ENCODE measurements at places on chromosomes 1 and 21. TPM values are rescaled to one million over a fixed set of nuclear protein-coding genes. Genes with fewer than 3 reads are reported as not detected.

FAM43B gene
- not detected for total RNA-seq

BNIPL gene
- under 0.01 TPM for total RNA-seq

- DNase-seq, result no peak
These were observed 28.3 kb upstream of the VPS13D start for GRCh38 chr1:12201352-12202189.

DNA sequence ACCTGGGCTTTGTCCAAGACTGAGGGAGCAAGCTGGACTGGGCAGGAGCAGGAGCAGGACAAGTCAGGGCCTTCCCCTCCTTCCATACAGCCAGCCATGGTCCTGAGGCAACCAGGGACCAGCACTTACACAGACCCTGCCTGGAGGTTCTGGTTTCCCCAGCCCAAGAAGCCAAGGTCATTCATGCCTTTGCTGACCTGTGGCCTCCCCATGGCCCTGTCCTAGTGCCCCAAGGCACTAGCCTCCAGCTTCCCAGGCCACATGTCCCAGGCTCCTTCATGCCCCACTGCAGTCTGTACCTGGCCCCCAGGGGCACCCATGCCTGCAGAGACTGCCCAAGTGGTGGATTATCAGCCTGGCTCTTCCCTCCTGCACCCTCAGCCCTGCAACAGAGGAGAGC lies 243.9 kb downstream of the TOMM20 start:
- no peak for DNase-seq

DNA sequence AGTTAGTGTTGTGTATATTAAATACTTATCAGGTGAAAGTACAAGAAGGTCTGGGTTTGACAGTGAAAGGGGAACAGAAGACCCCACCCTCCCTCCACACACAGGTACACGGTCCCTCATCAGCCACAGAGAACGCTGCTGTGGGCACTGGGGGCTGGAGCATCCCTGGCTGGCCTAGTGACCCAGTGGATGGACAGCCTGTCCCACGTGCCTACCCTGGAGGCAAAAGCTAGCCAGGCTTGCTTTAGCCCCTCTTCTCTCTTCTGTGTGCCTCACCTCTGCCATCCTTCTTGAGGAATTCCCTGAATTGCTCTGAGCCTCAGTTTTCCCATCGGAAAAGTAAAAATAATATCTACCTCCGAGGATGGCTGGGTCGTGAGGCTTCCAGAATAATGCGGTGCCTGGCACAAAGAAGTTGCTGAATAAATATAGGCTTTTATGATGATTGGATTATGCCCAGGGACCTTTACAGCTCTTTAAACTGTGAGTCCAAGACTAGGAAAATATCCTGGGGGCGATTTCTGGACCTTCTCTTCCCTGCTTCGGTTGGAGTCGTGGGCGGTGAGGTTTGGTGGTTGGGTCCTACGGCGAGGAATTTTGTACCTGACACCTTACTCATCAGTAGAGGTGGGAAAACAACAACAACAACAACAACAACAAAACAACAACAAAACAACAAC lies 918 bp downstream of the IFNLR1 start:
- no peak for DNase-seq

DNA sequence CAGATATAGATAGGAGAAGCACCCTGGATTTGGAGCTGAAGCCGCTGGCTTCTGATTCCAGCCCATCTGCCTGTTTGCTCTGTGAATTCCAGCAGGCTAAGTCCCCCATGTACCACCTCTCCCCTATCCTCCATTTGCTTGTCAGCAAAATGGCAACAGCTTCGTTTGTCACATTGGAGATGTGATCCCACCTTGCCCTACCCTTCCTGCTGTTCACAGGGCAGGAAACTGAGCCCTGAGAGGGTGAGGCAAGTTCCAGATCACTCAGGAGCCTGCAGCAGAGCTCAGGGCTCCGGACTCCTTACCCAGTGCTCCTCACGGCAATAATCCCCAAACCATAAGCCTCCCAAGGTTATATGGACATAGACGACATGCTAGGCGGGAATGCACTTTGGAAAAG lies 14.9 kb downstream of the SLC2A1 start:
- DNase-seq, result no peak

GRCh38 chr1:33025180-33025569 lies 11.5 kb downstream of the AK2 start:
- DNase-seq, result no peak

GRCh38 chr21:40769231-40769630 lies 77.7 kb downstream of the DSCAM start:
- no peak for DNase-seq
